ENCODE measurements at places on chromosomes 1 and 21.

DNA sequence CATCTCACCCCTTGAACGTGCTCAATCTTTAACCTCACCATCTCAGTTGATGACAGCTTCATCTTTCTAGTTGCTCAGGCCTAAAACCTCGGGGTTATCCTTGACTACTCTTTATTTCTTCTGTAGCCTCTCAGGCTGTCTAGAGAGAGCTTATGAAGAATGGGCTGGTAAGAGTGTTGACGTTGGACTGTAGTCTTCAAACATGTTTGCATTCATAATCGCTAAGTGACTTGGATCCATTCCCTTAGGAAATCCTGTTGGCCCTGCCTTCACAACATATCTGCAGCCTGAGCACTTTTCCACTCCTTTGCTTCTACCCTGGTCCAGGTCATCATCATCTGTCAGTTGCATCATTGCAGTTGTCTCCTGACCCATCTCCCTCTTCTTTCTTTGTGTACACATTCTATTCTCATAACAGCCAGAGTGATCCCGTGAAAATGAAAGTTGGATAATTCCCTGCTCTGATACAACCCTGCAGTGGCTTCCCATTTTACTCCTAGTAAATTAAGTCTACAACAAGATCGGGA lies 10.5 kb downstream of the UCK2 start:
- no peak for DNase-seq

DNA sequence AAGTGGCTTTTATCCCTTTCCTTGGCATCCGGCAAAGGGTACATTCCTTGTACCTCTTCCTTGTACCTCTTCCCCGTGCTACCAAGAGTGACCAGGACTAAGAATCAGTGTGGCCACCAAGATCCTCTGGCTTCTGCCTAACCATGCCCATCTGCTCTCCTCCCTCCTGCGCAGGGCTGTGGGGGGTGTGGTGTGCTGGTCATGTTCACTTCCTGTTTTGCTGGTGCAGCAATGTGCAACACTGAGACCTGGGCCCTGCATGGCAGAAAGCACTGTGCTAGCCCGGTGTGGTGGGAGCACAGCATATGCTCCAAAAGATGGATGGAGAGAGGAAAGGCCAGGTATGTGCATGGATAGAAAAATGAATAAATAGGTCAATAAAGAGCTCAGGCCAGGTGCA lies 33.3 kb upstream of the TENT5C start:
- no peak for DNase-seq

- peak; percentile 30 for DNase-seq
Observed at GRCh38 chr1:32963746-32964460, 706 bp downstream of the RNF19B start.

GRCh38 chr1:100816049-100816448 lies 78.6 kb downstream of the EXTL2 start:
- DNase-seq = no peak

- no peak for DNase-seq
Observed at GRCh38 chr1:8184301-8184700, 133.6 kb upstream of the SLC45A1 start.

- DNase-seq = peak; percentile 23
Observed at GRCh38 chr1:178650934-178651511, 74.0 kb upstream of the RALGPS2 start.

DNA sequence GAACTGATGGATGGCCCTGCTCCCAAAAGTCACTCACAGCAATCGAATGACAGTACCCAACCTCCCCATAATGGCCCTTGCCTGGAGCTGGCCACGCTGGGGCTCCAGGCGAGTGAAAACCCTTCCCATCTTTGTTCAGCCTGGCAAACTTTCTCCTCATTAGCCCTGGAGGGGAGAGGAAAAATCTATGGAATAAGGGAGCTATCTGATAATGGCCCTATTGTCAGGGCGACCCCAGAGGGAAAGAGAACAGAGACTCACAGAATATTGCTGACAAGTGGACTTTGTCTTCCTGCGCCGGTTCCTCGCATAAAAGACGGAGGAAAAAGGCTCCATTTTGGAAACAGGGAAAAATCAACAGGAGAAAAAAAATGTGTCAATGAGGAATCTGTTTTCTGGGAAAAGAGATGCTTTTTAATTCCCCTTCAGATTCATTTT lies 13.0 kb upstream of the ARHGEF16 start:
- no peak for DNase-seq

- DNase-seq = no peak
Observed at GRCh38 chr1:26541431-26541815, 11.9 kb downstream of the RPS6KA1 start.

DNA sequence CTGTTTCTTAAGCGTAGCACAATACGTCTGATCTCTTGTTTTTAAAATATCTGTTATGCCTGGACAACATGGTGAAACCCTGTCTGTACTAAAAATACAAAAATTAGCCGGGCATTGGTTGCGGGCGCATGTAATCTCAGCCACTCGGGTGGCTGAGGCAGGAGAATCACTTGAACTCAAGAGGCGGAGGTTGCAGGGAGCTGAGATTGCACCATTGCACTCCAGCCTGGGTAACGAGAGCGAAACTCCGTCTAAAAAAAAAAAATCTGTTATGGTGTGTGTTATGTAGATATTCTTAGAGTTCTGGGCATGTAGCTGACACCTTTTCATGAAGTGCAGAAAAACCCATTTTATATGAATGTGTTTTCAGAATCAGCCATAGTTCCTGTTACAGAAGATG lies 38.2 kb downstream of the RABGAP1L start:
- DNase-seq = no peak

DNA sequence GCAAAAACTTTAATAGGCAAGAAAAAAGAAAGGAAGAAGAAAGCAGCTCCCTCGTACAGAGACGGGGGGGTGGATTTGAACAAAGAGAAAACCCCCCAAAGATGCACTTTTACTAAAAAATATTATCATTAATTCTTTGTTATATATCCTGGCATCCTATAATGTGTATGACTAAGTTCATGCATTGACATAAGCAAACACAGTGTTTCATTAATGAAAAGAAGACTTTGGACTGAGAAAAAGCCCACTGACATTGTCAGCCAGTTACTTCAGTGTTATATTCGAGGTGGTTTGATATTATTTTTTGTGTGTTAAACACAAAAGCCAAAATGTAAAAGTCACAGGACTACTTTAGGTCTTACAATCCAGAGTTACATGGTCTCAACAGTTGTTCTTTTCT lies 110.1 kb upstream of the DPYD start:
- DNase-seq = peak; percentile 33

GRCh38 chr1:89529196-89529595 lies 4.6 kb downstream of the LRRC8B start:
- DNase-seq = no peak

DNA sequence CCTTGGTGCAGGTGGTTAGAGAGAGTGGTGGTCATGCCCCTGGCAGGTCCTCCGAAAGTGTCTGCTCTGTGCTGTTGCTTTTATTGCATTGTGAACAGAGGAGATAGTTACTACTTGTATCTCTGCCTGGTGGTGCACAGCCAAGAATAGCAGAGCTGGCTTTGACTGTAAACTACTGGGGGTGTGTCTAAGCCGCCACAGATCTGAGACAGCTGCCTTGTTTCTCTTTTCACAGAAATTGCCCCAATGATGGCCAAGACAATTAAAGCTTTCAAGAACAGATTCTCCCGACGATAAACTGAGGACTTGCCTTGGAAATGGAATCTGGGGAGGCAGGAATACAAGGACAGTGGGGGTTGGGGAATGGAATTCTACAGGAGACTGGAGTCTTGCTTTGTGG lies 16.0 kb downstream of the ELOA start:
- DNase-seq = peak; percentile 8

DNA sequence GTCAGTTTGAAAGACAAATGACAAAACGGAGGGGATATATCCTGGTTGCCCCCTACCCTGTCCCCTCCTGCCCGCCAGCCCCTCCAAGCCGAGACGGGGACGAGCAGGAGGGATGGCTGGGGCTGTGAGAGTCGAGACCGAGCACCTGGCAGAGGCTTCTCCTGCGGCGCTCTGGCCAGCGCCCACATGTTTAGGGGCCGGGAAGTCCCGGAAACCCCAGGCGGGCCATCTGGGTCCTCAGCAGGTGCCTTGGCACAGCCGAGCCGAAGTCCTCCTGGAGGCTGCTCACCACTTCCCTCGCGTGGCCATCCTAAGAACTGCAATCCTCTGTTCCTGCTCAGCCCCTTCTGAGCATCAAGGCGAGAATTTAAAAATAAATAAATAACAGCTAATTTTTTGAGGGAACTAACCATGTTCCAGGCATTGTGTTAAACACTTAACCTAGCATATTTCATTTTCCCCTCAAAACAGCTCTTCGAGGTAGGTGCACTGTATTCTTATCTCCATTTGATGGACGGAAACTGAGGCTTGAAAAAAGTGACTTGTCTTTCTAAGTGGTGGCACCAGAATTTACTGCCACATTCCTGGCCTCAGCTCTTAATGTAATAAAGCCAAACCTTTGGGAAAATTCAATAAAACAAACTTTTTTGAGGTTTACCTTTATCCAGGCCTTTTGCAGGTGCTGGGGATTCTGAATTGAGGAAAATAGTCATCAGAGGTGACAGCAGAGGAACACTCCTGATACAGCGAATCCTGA lies 3.5 kb upstream of the RIMS3 start:
- peak; percentile 62 for DNase-seq

- DNase-seq = no peak
Observed at GRCh38 chr1:15218287-15219279, 28.4 kb upstream of the FHAD1 start.

DNA sequence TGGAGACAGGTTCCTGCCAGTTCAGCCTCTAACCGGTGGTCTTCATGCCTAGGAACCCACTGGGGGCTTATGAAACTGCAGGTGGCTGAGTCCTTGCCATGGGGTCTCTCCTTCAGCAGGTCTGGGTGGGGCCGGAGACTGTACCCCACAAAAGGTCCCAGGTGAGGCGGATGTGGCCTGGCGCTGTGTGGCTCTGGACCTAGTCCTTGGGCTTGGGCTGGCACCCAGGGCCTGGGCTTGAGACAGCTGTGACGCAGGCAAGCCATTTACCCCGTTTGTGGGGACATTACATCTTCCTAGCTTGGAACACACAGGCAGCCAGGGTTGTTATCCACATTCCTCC lies 5.9 kb upstream of the SLX9 start:
- DNase-seq = no peak

GRCh38 chr21:31184876-31185275 lies 146.6 kb upstream of the KRTAP19-8 start:
- DNase-seq = no peak

DNA sequence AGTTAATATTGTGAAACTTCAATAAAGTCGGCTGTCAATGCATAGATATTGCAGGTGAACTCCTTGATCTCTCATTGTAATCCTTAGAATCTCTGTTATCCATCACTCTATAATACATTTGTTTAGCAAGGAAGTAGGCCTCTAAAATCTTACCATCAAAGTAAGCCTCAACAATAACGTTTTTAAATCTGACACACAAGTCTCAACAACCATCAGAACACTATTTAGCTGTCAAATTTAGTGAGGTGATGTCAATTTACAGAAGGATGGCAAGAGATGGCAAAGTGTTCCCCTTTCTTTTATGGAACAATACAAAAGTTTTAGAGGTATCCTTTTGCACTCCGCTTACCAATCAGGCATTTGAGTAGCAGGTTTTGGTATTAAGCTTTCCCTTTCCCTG lies 67.6 kb downstream of the RWDD3 start:
- DNase-seq = no peak

GRCh38 chr1:230849451-230850224 lies 18.7 kb downstream of the C1orf198 start:
- peak; percentile 97 for DNase-seq

DNA sequence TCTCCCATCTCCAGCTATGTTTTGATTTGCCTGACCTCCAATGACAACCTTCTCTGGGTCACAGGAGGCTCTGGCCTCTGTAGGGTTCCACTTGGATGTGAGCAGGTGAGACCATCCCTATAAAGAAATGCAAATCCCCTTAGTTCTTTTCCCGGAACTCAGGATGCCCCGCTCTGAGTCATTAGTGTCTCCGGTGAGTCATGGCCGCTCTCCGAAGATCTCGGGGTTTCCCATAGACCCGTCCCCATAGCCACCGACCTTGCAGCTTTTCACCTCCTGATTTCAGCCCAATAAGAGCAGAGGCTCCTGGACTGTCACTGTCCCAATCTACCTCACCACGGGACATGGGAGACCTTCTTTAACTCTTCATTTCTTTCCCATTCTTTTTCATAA lies 98.2 kb downstream of the PGBD5 start:
- peak; percentile 7 for DNase-seq

DNA sequence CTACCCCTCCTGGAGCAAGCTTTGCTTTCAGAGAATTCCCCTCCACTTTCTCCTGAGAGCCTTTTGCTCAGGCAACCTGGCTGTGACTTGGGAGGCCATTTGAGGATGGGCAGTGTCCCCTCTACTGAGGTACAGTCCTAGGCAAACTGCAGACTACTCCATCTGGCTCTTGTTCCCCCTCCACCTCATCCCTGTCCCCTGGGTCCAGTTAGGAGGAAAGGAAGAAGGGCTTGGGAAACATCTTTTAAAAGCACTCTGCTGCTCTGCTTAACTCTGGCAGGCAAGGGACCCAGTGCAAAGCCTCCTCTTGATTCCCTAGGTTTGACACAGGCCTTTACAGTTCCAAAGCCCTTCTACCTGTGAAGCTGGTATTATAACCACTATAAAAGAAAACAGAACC lies 108.2 kb downstream of the NAV1 start:
- DNase-seq = no peak

DNA sequence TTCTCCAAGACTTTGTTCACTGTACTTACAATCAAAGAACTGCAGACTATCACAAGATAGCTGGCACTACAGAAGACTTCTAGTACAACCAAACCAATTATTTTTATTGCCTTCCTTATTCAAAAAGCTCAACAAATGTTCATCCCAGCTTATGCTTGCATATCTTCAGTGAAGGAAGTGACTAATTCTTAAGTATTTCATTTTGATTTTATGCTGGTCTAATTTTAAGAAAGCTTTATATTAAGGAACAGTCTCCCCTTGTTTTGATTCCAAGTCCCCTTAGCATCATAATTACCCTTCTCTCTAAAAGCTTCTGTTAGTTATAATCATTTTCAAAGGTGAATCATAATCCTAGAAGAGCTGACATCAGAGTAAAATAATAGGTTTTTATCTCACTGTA lies 132.9 kb downstream of the LRRIQ3 start:
- peak; percentile 6 for DNase-seq

- DNase-seq = peak; percentile 89
Observed at GRCh38 chr21:38831526-38832467, 26.1 kb downstream of the ETS2 start.

DNA sequence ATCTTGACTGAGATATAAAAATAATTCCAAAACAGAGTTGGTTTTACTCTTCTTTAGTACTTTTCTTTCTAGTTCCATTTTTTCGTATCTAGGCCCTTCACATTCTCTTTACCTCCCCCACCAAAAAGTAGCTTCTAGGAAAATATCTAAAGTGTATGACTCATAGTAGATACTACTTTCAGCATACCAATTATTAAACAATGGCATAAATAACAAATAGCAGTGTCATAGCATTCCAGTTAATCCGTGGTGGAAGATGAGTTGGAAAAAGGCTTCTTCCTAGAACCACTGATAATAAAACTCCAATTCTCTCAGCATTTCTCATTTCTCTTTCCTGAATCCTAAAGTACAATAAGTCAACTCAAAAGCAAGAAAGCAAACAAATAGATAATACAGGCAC lies 859.0 kb upstream of the B3GALT2 start:
- peak; percentile 22 for DNase-seq

- DNase-seq = no peak
Observed at GRCh38 chr1:223224465-223224864, 81.4 kb upstream of the TLR5 start.
